ENCODE measurements at places on chromosomes 5 and 9. TPM values are rescaled to one million over a fixed set of nuclear protein-coding genes. Genes with fewer than 3 reads are reported as not detected.

- no peak for DNase-seq
Observed at GRCh38 chr5:32487008-32487407, 42.5 kb upstream of the ZFR start.

GRCh38 chr9:27589462-27589861 lies 16.2 kb upstream of the C9orf72 start:
- DNase-seq, result no peak

DNA sequence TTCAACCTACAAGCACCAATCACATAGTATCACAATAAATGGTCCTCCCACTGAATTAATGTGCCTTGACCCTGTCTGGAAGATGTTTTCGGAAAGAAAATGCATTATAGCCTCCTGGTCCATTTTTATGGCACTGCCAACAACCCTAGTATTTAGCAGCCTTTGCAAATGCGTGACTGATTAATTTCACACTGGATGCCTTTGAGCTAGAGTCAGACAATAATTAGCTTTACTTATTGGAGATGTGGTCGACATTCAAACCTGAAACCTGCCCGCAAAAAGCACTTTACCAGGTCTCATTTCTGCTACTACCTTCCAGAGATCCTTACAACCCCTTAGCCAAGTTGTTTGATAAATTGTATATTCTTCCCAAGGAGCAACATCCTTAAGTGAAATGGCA lies 119.3 kb upstream of the DPYSL3 start:
- DNase-seq, result no peak

- DNase-seq, result peak; percentile 29
Observed at GRCh38 chr9:13728917-13729811, 449.7 kb upstream of the MPDZ start.

The PLPP7 gene
- total RNA-seq, result 0.54 TPM

The PCDHA1 gene
- total RNA-seq, result not detected
